ENCODE measurements at places on chromosomes 7 and 10. TPM values are rescaled to one million over a fixed set of nuclear protein-coding genes. Genes with fewer than 3 reads are reported as not detected.

Gene CALN1
- total RNA-seq, result not detected

Gene RFC2
- total RNA-seq, result 25.0 TPM

Gene RPP38
- 8.1 TPM for total RNA-seq

Gene C7orf33
- total RNA-seq, result not detected

Gene TAS2R41
- not detected for total RNA-seq

Gene BMPER
- total RNA-seq, result 0.16 TPM

Gene HOXA1
- 0.49 TPM for total RNA-seq

Gene OGDH
- 31.7 TPM for total RNA-seq

Gene SUGCT
- total RNA-seq, result 1.1 TPM

Gene FIS1
- 302 TPM for total RNA-seq

Gene HPS6
- total RNA-seq, result 29.5 TPM

Gene ABCC2
- 0.65 TPM for total RNA-seq

Gene WNT16
- not detected for total RNA-seq

Gene CLDN15
- 4.5 TPM for total RNA-seq

Gene MNX1
- not detected for total RNA-seq
